GM12878 (cell line): ENCODE measurements at places on chromosomes 6 and 20. TPM values are rescaled to one million over a fixed set of nuclear protein-coding genes. Genes with fewer than 3 reads are reported as not detected.

GRCh38 chr20:13984211-13984610 is 6.2 kb downstream of the SEL1L2 start:
- no peaks in the 10 kb centered on the region for H3K4me1 ChIP-seq
- no peak overlapping the region for H3K27ac ChIP-seq
- no peaks in the 10 kb centered on the region for H3K27me3 ChIP-seq
- H3K4me3 ChIP-seq = no peak overlapping the region

PTPRT gene
- not detected in 2 replicates for polyA plus RNA-seq

- H3K4me1 ChIP-seq = no peaks in the 10 kb centered on the region
- H3K36me3 ChIP-seq = no peaks in the 10 kb centered on the region
- H3K27ac ChIP-seq = no peak overlapping the region
- no peak overlapping the region for H3K4me3 ChIP-seq
- H3K27me3 ChIP-seq = no peaks in the 10 kb centered on the region
- no peak for DNase-seq
These were observed 34.5 kb downstream of the TPD52L1 start for GRCh38 chr6:125188037-125188436.

- H3K27me3 ChIP-seq = no peaks in the 10 kb centered on the region
- no peaks in the 10 kb centered on the region for H3K36me3 ChIP-seq
- DNase-seq = no peak
- peaks cover 12% of the 10 kb centered on the region for H3K4me1 ChIP-seq
- no peak overlapping the region for H3K4me3 ChIP-seq
These were observed 62.7 kb downstream of the FOXC1 start for GRCh38 chr6:1672379-1672778.

ADGRF5 gene
- polyA plus RNA-seq = not detected in 2 replicates

GRCh38 chr6:15602154-15602553 is 60.7 kb downstream of the DTNBP1 start:
- H3K4me1 ChIP-seq = no peaks in the 10 kb centered on the region
- no peak for DNase-seq
- H3K27ac ChIP-seq = no peak overlapping the region

GRCh38 chr6:160393891-160394653 is 45.9 kb downstream of the SLC22A3 start:
- no peaks in the 10 kb centered on the region; the same call in 1 of the 2 replicates for H3K27me3 ChIP-seq
- no peak overlapping the region for H3K27ac ChIP-seq
- H3K4me1 ChIP-seq = no peaks in the 10 kb centered on the region; the same call in 1 of the 2 replicates
- no peaks in the 10 kb centered on the region for H3K36me3 ChIP-seq

GRCh38 chr20:59120919-59121318 is 42.7 kb upstream of the ZNF831 start:
- no peak overlapping the region for H3K27ac ChIP-seq
- no peak for DNase-seq
- H3K36me3 ChIP-seq = no peaks in the 10 kb centered on the region
- H3K4me1 ChIP-seq = peaks cover 14% of the 10 kb centered on the region
- peaks cover 20% of the 10 kb centered on the region for H3K27me3 ChIP-seq

DNA sequence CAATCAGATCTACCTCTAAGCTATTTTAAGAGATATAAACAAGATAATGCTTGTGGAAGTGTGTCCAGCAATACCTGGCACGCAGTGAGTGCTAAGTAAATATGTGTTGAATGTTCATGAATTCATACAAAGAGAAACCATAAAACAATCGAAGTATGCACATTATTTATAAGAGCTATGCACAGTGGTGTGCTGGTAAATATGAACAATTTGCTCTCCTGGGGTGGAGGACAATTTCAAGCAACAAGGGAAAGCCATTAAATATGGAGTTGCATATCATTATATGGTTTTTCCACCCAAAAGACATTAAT is 526.6 kb upstream of the MARCKS start:
- DNase-seq = no peak
- H3K27ac ChIP-seq = no peak overlapping the region
- H3K27me3 ChIP-seq = no peaks in the 10 kb centered on the region
- H3K4me1 ChIP-seq = no peaks in the 10 kb centered on the region

GRCh38 chr6:69631552-69632346 is 165.1 kb downstream of the LMBRD1 start:
- H3K36me3 ChIP-seq = no peaks in the 10 kb centered on the region
- H3K4me3 ChIP-seq = no peak overlapping the region
- peaks cover 2% of the 10 kb centered on the region; the same call in 1 of the 2 replicates for H3K27me3 ChIP-seq
- peaks cover 6% of the 10 kb centered on the region for H3K4me1 ChIP-seq
- no peak for DNase-seq

SLC44A4 gene
- 0.16 TPM in 1 of 2 replicates, not detected in the other for polyA plus RNA-seq

DNA sequence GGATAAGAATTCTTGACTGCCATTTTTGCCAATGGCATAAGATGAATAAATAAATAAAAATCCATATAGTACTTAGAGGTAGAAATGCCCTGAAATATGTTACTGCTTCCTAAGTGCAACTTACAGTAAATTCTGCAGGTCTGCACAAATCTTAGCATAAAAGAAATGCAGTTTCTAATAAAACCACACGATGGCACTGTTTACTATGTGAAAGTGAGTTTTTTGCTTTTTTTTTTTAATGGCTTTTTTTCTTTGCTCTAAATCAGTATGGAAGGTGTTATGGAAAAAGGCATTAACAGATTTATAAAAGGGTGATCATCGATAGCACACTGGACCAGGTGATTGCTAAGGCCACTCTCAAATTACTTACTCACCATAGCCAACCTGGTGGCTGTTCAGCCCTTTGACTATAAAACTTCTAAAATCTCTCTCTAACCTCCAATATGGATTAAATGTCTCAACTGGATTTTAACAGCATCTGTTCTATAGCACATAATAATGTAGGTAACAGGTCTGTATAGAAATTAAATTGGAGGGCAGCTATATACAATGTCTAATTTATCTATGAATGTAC is 45.8 kb downstream of the AHI1 start:
- DNase-seq = no peak
- no peak overlapping the region for H3K4me3 ChIP-seq
- H3K4me1 ChIP-seq = no peaks in the 10 kb centered on the region; the same call in 1 of the 2 replicates
- no peak overlapping the region for H3K27ac ChIP-seq
- H3K27me3 ChIP-seq = no peaks in the 10 kb centered on the region
